ENCODE measurements at places on chromosomes 11 and 22.

- DNase-seq, result no peak
Measured at GRCh38 chr11:3132831-3133260, 32.3 kb downstream of the OSBPL5 start.

DNA sequence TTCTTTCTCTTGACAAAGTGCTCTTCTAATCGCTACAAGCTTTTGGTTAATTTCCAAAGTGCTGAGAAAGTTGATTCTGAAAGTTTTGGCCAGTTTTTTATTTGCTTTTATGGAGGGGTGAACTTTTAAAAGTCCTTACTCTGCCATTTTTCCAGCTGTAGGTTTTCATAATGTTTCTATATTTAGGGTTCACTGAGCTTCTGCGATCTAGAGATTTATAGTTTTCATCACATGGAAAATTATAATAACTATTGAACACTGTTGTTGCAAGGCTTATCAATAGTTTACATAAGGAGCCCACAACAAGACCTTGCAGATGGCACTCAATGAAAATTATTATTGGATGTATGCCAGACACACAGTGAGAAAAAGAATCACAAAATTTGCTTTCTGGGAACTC lies 55.1 kb downstream of the DLG2 start:
- no peak for DNase-seq

GRCh38 chr22:48706934-48707762 lies 1120.5 kb downstream of the BRD1 start:
- no peak for DNase-seq

- DNase-seq, result no peak
Measured at GRCh38 chr11:1641096-1641495, 11.5 kb downstream of the KRTAP5-5 start.

DNA sequence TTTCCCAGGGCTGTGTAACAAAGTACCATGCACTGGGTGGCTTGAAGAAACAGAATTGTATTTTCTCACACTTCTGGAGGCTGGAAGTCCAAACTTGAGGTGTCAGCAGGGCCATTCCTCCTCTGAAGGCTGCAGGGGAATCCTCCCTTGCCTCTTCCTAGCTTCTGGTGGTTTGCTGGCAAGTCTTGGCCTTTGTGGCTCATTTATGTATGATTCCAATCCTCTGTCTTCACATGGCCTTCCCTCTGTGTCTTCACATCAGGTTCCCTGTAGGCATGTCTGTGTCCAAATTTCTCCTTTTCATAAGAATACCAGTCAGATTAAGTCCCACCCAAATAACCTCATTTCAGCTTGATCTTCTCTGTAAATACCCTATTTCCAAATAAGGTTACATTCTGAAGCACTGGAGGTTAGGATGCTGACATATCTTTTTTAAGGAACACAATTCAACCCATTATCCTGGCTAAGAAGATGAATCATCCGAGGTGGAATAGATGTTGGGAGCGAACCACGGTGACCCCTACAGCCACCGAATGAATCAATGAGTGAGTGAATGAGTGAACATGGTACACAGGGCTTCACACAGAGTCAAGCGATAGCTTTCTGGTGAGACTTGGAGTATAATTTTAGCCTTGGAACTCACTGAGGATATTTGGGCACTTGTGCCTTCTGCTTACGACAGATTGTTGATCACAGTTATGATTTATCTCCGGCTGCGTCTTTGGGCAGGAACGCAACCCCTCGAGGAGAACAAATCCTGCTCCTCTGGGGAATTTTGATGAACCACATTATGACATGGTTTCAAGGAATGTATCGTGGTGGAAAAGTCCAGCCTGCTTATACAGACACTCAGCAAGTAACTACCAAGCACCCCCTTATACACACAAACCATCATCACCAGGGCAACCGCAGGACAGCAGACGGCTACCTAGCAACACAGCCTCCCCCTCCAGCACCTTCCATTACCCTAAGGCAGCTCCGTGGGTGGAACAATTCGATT lies 34.3 kb upstream of the MICAL2 start:
- no peak for DNase-seq

- DNase-seq, result no peak
Measured at GRCh38 chr11:91178366-91178765, 955.5 kb upstream of the CHORDC1 start.

DNA sequence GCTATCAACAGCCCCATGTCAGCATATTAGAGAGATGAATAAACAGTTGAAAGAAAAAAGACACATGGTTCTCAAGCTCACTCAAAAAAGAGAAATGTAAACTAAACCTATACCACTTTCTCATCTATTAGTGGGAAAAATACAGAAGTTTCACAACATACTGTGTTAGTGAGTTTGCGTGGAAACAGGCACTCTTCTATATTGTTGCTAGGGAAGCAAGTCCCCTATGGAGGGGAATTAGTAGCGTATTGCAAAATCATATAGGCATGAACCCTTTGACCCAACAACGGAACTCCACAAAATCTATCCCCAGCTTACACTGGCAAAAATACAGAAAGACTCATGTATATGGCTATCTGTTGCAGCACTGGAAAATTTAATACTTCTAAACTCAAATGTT lies 14.2 kb upstream of the RFPL2 start:
- DNase-seq, result no peak

GRCh38 chr11:1453611-1454034 lies 33.0 kb downstream of the MOB2 start:
- DNase-seq, result no peak

GRCh38 chr11:62752994-62753735 lies 795 bp downstream of the ZBTB3 start:
- no peak for DNase-seq

DNA sequence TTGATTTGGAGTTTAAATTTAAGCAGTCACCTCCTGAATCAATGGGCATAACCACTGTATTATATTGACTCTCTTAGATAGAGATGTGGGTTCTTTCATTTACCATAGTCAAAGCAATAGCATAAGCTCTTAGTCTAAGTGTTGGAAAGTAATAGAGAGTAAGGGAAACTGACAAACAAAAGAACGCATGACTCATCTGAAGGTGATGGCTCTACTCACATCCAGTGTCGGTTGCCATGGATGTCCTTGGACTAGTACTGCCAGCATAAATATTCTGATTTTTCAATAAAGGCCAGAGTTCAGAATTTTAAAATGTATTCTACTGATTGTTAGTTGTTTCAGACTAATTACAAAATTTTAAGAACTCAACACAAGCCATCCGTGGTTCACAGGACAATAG lies 444.9 kb upstream of the DDI1 start:
- DNase-seq, result no peak

GRCh38 chr11:68821670-68822069 lies 20.0 kb downstream of the CPT1A start:
- DNase-seq, result no peak

DNA sequence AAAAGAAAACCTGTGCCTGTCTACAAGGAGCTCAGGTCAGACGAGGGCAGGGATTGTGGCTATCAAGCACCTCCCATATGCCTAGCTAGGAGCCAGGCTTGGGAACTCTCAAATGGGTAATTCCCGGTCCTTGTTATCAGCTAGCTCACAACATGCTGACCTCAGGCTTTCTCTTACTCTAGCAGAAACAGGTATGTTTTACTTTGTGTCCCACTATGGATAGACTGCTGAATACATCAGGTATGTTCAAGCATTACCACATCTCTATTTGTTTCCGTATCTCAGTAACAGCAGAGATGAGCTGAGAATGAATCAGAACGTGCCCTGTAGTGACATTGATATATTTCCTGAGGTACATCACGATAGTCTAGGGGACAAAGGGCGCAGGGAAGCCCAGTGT lies 29.4 kb downstream of the SHISA8 start:
- DNase-seq, result no peak

DNA sequence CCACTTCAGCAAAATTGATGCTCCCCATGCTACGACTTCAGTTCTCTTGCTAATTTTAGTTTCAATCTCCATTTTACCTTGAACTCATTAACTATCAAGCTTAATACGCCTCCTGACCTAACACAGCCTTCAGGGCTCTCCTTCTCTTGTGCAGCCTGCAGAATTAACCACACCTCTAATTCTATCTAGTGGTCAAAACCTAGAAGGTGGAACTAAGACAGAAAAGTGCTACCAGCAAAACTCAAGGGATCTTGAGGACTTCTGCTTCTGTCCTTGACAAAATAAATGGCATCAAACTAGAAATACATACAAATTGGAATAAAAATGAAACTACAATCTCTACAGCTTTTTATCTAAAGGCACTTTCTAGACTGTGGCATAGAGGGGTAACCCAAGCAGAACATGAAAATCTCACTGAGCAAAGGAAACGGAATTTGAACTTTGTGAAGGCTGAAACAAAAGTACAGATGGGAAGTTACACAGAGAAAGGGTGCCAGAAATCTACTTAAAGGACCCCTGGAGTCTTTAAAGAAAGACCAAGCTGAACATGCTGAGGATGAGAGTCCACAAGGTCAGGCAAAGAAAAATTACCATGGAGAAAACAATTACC lies 10.7 kb downstream of the CWF19L2 start:
- DNase-seq, result no peak

DNA sequence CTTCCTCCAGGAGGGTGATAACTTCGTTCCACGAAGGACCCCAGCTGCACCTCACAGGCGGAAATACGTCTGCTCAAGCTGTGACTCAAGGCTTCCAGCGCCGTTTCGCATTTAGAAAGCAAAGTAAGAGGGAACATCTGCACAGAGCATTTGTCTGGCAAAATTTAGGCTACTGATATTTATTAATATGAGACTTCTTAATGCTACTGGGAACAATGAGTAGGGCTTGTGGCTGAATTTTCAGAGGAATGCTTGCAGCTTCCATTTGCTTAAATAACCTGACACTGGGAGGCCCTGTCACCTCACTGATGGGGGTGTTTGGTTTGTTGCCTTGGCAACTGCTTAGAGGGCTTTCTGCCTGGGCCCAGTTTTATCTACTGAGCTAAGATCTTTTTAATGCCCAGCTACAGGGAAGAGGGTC lies 14.7 kb upstream of the ST14 start:
- peak; percentile 11 for DNase-seq

GRCh38 chr11:57094181-57094935 lies 87.4 kb upstream of the LRRC55 start:
- DNase-seq, result no peak

DNA sequence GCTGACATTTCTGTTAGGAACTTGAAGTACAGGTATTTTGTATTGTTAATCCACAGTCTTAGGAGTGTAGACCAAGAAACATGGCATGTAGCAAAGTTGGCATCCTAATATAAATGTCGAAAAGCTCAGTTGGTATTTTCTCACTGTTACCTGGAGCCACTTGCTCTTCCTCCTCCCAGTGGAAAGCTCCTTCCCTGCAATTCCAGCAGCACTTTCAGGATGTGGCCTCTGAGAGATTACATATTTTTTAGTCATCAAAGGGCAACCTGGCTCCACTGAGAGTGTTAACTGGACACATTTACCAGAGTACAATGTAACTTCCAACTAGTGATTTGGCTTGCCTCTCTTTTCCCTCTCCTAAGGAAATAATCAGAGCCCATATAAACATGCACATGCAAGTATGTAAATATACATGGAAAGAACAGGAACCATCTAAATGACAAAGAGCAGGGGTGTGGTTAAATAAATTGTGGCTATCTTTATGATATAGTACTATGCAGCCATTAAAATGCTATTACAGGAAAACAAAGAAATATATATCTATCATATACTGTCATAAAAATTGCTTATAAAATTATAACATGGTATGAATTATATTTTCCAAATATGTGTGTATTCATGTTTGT lies 14.3 kb upstream of the EED start:
- DNase-seq, result no peak

DNA sequence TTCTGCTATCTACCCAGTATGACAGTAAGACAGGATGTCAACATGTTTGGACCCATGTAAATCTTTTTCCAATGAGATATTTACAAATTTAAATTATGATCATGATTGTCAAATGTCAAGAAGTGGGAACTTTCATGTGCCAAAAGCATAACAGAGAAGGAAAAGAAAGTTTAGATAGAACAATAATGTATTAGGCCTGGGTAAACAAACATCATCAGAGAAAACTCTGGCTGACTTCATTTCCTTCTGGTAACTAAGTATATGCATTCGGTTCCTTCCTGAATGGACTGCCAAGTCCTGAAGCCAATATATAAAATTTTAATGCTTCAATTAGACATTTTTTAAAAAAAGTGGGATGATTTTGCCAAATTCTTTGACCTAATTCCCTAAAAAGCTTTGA lies 16.5 kb downstream of the RNF141 start:
- no peak for DNase-seq

- DNase-seq, result no peak
Measured at GRCh38 chr11:122681070-122681469, 25.5 kb downstream of the UBASH3B start.

DNA sequence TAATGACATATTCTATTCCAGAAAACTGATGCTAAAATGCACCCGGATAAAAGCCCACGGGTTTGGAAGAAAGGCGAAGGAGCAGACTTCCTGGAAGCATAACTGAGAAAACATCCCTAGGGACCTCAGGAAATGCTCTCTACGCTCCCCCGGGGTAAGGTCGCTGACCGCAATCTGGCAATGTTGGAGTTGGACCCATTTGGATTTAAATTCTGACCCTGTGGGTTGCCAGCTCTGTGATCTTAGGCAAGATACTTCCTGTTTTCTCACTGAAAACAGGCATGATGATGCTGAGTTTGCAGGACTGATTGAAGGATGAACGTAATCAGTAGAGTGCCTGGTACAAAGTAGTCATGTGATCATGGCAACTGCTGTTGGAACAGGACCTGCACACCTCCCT lies 1054.0 kb downstream of the NTM start:
- DNase-seq, result no peak

- peak; percentile 71 for DNase-seq
Measured at GRCh38 chr11:35615921-35616900, 2.0 kb upstream of the FJX1 start.

DNA sequence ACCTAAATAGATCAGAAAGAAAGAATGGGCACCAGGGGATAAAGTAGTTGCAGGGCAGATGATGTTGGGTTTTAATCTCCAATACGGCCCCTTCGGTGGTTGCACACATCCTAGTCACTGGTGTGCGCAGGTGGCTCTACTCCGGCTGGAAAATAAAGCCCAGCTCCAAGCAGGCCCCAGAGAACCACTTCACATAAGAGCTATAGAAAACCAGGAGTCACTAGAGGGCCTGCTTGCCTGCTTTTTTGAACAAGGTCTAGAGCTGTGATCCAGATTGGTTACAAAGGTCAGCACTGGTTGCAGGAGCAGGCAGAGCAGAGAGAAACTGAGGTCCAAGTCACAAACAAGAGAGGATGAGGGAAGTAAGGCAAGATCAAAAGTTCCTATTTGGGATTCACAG lies 41.5 kb upstream of the MS4A8 start:
- DNase-seq, result peak; percentile 10

- peak; percentile 38 for DNase-seq
Measured at GRCh38 chr11:68120273-68121066, 718 bp downstream of the CHKA start.

DNA sequence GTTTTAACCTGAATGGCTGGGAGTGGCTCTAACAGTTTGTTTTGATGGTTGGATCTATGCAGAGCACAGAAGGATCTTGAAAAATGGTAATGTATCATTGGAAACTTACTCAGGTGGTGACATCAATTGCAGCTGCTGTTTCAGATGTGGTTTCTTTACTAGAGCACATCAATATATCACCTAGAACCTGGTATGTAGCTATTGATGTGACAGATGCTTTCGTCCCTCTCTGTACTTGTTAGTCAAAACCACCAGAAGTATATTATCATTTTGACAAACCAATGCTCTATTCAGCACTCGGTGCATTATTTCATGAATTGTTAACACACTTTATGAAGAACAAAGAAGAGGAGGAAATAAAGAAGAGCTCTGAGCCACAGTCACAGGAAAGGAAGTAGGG lies 26.6 kb upstream of the SCN3B start:
- no peak for DNase-seq

GRCh38 chr11:113831314-113831713 lies 44.1 kb downstream of the USP28 start:
- no peak for DNase-seq

GRCh38 chr11:128967578-128967977 lies 24.9 kb upstream of the TP53AIP1 start:
- no peak for DNase-seq
